CD4-positive, alpha-beta T cell (primary cell): ENCODE measurements at places on chromosomes 4 and X.

DNA sequence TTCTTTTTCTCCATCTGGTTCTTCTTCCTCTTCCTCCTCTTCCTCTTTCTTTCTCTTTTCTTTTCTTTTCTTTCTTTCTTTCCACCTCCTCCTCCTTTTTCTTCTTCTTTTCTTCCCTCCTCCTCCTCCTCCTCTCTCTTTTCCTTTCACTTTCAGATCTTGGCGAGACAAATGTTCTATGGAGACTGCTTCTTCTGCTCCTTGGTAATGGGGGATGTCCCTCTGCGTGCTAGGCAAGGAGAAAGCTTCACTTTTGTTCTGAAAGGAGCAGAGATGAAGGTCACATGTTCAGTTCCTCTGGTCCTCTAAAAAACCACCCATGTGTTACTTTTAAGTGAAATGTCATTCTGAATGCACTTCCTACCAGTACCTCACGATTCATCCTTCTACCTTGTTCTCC lies 33.2 kb downstream of the NBDY start:
- DNase-seq = no peak

- no peak for DNase-seq
Observed at GRCh38 chrX:149518236-149518635, 13.1 kb upstream of the IDS start.

DNA sequence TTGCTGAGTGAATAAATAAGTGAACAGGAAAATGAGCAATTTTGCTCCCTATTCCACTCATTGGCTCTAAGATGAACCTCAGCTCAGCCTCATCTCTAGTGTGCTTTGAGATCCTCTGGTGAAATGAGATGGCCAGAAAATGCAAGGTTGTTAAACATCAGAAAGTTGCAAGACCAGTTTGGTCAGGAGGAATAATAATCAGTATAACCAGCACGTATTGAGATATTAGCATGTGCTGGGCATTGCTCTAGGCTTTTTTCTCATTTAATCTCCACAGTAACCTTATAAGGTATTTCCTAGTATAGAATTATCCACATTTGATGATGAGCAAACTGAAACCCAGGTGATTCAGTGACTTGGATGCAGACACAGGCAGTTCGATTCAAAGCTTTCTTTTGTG lies 110.5 kb upstream of the PAK3 start:
- no peak for DNase-seq

GRCh38 chrX:70183091-70183490 lies 5.8 kb downstream of the DGAT2L6 start:
- no peak for DNase-seq

GRCh38 chr4:147480502-147480890 lies 401 bp upstream of the EDNRA start:
- no peak for DNase-seq
